ENCODE measurements at places on chromosomes 7 and 10.
A peak's percentile ranks its signal among the peaks of the same experiment; 100 is the strongest.

GRCh38 chr7:4650433-4651047 lies 31.6 kb upstream of the FOXK1 start:
- DNase-seq = no peak

- no peak for DNase-seq
Observed at GRCh38 chr7:118794419-118794818, 569.9 kb downstream of the ANKRD7 start.

- no peak for DNase-seq
Observed at GRCh38 chr10:74888962-74889661, 62.7 kb downstream of the KAT6B start.

GRCh38 chr7:151351027-151351426 lies 9.4 kb downstream of the NUB1 start:
- DNase-seq = no peak

DNA sequence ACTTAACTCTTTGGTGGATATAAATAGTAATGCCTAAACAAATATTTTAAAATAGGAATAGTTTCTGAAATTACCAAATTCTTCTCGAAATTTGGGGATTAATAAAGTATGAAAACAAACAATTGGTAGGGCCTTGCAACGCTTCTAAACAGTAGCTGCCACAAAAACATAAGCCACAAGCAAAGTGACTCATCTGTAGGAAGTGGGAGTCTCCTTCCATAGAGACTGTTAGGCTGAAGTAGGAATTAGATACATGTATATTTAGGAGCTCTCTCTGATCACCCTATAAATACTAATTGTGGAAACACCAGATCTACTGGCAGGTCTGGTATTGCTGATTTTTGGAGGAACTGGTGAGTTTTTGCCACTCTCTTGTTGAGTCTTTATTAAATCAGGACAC lies 5.7 kb upstream of the LMOD2 start:
- DNase-seq = no peak

DNA sequence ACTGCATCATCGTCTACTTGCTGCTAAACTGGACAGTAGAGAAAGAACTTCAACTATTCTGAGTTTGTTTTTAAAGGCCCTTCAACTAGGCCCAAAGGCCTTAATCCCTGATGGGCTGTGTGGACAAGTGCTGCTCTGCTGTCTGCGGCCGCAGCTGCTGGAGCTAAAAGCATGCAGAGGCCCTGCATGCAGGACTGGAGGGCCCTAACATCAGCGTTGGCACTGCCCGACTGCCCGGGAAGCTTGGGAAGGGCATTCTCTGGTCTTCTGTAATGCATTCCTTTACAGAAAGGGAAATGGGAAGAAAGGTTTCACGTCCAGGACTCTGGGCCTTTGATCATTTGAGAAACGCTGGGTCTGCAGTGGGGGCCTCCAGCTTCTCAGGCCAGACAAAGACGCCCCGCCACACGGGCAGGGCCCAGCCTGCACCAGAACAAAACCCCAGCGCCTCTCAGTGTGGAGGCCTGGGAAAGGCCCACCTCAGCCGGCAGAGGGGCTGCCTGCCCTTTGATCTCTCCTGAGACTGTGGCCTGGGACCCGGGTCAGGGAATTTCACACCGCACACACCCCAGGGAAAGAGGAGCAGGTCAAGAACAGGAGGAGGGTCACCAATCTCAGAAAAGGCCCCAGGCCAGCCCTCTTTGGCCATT lies 229.3 kb downstream of the DNAJB6 start:
- DNase-seq = no peak

GRCh38 chr10:74765465-74765975 lies 60.9 kb upstream of the KAT6B start:
- DNase-seq = no peak

DNA sequence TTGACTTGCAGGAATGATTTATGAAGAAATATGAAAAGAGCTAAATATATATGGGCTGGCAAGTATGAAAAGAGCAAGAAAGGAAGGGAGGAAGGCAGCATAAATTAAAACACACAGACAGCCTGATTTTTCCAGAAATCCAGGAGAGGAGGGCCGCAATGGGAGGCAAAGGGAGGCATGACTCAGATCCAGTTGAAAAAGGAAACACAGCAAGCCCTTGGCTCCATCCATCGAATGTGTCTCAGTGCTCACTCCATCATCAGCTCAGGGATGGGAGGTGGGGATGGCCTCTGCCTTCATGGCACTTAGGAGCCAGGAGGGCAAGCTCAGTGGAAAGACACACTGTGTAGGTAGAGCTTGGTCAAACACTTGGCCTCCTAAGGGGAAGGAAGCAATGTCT lies 75.7 kb upstream of the PDZD8 start:
- no peak for DNase-seq

- DNase-seq = no peak
Observed at GRCh38 chr10:78969719-78970118, 99.0 kb upstream of the ZMIZ1 start.

DNA sequence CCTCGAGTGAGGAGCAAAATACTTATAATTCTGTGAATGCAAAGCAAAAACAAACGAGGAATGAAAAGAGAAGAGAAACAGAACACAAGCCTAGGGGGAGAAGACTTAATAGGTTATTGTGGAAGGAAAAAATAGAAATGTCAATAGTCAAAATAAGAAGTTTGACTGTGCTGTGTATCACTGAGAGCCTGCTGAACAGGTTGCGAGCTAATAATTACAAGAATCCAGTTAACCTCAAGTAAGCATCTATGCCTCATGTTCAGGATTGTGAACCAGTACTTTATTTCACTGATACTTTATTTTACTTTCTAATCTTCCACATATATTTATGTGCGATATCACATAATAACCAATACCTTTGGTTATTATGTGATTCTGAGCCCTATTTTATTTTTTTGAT lies 316.7 kb downstream of the OTUD1 start:
- DNase-seq = no peak

GRCh38 chr10:77173615-77174461 lies 463.8 kb downstream of the KCNMA1 start:
- DNase-seq = peak; percentile 38

GRCh38 chr7:156612930-156613329 lies 27.6 kb upstream of the RNF32 start:
- DNase-seq = no peak

DNA sequence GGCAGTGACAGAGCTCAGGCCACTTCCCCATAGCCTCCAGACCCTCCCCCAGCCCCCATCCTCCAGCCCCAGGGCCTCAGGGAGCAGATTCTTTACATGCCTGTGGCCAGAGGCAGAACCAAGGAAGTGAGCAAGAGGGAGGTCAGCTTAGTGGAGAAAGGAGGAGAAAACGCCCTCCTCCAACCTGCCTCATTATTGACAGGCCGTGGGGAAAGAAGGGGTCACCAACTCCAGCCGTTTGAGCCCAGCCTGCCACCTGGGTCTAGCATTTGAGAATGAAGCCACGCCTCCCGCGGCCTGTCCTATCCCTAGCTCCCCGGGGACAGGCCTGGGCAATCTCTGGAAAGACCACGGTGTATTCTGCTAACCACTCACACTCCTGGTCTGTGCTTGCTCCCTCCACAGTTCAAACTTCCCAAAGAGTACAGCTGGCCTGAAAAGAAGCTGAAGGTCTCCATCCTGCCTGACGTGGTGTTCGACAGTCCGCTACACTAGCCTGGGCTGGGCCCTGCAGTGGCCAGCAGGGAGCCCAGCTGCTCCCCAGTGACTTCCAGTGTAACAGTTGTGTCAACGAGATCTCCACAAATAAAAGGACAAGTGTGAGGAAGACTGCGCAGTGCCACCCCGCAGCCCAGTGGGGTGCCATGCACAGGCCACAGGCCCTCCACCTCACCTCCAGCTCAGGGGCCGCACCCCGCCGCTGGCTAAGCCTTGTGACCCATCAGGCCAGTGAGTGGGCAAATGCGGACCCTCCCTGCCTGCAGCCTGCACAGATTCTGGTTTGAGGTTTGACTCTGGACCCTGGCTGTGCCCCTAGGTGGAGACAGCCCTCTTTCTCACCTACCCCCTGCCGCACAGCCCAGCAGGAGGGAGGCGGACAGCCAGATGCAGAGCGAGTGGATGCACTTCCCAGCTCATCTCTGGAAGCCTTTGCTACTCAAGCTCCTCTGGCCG lies 14.3 kb upstream of the TRIM8 start:
- no peak for DNase-seq
